ENCODE measurements at places on chromosomes 4 and X.

- DNase-seq, result no peak
These were observed 125.8 kb upstream of the SLC7A11 start for GRCh38 chr4:138367942-138368341.

GRCh38 chr4:17613761-17614415, 553 bp upstream of the MED28 start:
- DNase-seq, result peak; percentile 31

- DNase-seq, result no peak
These were observed 45.8 kb downstream of the KLHL15 start for GRCh38 chrX:23981222-23981621.

- no peak for DNase-seq
These were observed 175.3 kb upstream of the FGF13 start for GRCh38 chrX:138886769-138887168.

GRCh38 chr4:39042366-39042765, 10.2 kb upstream of the TMEM156 start:
- DNase-seq, result no peak

- peak; percentile 42 for DNase-seq
These were observed 29.8 kb upstream of the ARHGAP24 start for GRCh38 chr4:85445050-85445639.

DNA sequence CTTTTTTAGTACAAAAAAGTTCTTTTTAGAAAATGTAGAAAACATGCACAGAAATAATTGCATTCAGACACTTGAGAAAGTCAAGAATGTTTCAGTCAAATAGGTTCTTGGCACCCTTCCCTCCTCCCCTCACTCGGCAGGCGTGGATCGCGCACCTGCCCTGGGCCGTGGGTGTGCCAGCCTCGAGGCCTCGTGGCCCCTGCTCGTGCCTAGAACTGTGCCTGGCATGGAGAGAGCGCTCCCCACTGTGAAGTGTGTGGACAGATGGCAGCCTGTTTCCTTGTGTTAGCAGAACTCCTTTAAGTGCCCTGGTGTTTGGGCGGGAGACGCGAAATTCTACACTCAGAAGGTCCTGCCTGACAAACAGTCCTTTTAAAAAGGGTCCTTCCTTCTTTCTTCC, 14.7 kb downstream of the RGS12 start:
- no peak for DNase-seq

DNA sequence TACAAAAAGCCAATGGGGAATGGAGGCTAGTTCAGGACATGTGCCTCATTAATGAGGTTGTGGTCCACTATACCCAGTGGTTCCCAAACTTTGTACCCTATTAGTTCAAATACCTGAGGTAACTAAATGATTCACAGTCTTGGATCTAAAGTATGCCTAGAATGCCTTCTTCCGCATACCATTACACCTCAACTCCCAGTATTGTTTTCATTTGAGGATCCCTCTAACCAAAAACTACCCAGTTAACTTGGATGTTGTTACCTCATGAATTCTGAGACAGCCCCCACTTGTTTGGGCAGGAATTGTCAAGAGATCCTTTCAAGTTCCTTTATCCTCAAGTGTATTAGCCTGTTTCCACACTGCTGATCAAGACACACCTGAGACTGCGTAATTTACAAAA, 439.2 kb downstream of the PCDH10 start:
- no peak for DNase-seq

- no peak for DNase-seq
These were observed 77.5 kb upstream of the INPP4B start for GRCh38 chr4:142923619-142924018.

- no peak for DNase-seq
These were observed 69.5 kb downstream of the RTL9 start for GRCh38 chrX:110428144-110428543.

- DNase-seq, result no peak
These were observed 53.6 kb downstream of the FIP1L1 start for GRCh38 chr4:53431052-53431451.

DNA sequence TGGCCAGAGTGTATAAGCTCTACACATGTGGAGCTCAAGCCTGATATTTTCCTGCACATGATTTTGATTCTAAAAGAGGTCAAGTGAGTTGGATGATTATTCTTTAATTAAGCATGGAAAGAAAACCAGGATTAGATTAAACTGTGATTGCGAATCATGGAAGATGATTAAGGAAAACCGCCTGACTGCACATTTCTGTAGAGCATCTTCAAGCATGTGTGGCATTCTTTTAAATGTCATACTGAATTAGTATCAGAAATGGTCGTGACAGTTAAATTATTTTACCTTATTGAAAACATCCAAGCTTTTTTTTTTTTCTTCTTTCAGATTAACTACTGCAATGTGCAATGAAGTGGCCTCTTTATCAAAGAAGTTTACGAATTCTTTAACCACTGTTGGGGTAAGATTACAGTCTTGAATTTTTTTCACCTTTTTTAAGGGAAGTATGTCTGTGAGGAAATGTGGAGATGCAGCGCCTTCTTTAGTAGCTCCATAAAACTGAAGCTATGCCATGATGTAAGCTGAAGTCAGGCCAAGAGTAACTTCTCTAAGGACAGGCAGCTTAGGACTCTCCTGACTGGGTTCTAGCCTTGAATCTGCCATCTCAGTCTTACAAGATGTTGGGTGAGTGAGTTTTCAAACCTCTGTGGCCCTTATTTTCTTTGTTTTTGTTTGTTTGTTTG, 67.9 kb downstream of the FAM114A1 start:
- no peak for DNase-seq

DNA sequence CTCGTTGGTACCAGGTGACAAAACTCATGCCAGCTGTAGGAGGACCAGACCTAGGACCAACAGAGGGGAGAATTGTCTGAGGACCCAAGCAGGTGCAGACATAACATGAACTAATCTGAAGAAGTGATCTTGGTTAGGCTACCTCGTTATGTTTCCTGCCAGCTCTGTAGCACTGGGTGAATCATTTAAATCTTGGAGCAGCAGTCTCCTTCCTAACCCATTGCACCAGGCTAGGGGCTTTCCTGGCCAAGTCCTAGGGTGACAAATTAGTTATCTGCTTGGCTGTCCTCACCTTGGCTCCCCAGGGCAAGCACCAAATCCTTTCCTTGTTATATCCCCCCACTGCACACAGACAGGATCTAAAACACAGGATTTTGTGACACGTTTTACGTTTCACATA, 87.8 kb downstream of the WWC2 start:
- DNase-seq, result no peak
